Small intestine (tissue), 16 donors: ENCODE measurements at places on chromosomes 6 and 20. TPM values are rescaled to one million over a fixed set of nuclear protein-coding genes. Genes with fewer than 3 reads are reported as not detected.

TAF11 gene
- polyA plus RNA-seq: 45.2 TPM

HSPA1L gene
- polyA plus RNA-seq: 1.3 TPM

GRCh38 chr6:125745281-125746018 is 4.0 kb upstream of the HEY2 start:
- H3K4me3 ChIP-seq: no peak overlapping the region
- no peaks in the 10 kb centered on the region for H3K36me3 ChIP-seq
- peaks cover 4% of the 10 kb centered on the region for H3K4me1 ChIP-seq
- no peaks in the 10 kb centered on the region for H3K27me3 ChIP-seq
- no peak overlapping the region for H3K27ac ChIP-seq

GRCh38 chr6:146017672-146018071 is 11.2 kb upstream of the GRM1 start:
- no peak for DNase-seq
- H3K4me1 ChIP-seq: no peaks in the 10 kb centered on the region
- H3K27me3 ChIP-seq: no peaks in the 10 kb centered on the region
- H3K36me3 ChIP-seq: no peaks in the 10 kb centered on the region
- no peak overlapping the region for H3K27ac ChIP-seq

DNA sequence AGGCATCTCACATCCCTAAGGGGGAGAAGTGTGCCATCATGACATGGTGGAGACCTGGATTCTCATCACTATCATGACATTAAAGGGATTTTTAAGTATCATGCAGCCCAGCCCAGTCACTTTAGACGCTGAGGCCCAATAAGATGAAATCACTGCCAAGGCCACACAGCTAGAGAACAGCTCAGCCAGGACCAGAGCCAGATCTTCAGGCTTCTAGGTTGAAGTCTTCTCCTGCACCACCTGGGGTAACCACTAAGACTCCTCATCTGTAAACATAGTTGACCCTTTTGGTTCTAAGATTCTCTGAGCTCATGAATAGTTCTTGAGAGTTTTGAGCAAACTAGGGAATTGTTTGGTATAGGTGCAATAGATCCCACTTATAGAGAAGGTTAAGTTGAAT is 125.1 kb downstream of the TCP11 start:
- H3K4me1 ChIP-seq: peaks cover 4% of the 10 kb centered on the region
- H3K36me3 ChIP-seq: no peaks in the 10 kb centered on the region
- peak overlapping the region; percentile 61 for H3K27ac ChIP-seq
- no peaks in the 10 kb centered on the region for H3K27me3 ChIP-seq
- H3K4me3 ChIP-seq: no peak overlapping the region

- H3K4me3 ChIP-seq: no peak overlapping the region
- no peaks in the 10 kb centered on the region for H3K36me3 ChIP-seq
- DNase-seq: no peak
- no peaks in the 10 kb centered on the region for H3K27me3 ChIP-seq
Measured at GRCh38 chr6:3422435-3423070, 34.3 kb downstream of the SLC22A23 start.

DNA sequence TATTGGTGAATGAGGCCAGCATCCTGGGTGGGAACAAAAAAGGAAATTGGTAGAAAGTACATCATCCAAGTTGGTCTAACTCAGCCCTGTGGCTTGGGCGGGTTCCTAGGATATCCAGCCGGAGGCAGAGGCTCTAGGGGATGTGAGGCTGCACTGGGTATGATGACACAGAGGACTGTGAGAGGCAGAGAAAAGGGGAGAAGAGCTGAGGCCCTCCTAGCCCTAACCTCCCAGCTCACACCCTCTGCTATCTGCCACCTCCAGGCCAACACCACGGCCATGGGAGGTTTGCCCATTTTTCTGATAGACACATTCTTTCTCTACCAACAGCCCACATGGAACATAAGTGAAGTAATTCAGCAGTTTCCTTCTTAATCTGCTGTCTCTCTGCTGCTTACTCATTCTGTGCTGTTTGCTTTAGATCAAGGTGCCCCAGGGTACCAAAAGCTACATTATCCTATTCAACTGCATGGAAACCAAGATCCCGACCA is 284.4 kb downstream of the ESR1 start:
- DNase-seq: no peak
- no peaks in the 10 kb centered on the region for H3K36me3 ChIP-seq
- H3K27ac ChIP-seq: no peak overlapping the region
- H3K4me3 ChIP-seq: no peak overlapping the region
- no peaks in the 10 kb centered on the region for H3K27me3 ChIP-seq
- no peaks in the 10 kb centered on the region for H3K4me1 ChIP-seq
